ENCODE measurements at places on chromosomes 2 and 18.

DNA sequence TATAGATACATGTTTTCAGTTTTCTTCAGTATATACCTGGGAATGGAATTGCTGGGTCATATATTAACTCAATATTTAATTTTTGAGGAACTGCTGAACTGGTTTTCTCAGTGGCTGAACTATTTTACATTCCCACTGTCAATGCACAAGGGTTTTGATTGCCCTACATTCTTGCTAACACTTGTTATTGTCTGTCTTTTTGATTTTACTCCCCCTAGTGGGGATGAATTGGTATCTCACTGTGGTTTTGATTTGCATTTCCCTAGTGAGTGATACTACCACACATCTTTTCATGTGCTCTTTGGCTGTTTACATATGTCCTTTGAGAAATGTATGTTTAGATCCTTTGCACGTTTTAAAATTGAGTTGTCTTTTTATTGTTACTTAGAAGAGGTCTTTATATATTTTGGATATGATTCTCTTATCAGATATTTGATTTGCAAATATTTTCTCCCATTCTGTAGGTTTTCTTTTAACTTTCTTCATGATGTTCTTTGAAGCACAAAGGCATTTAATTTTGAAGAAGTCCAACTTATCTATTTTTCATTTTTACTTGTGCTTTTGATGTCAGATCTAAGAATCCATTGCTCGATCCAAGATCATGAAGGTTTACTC is 36.2 kb downstream of the ASB1 start:
- DNase-seq = no peak

DNA sequence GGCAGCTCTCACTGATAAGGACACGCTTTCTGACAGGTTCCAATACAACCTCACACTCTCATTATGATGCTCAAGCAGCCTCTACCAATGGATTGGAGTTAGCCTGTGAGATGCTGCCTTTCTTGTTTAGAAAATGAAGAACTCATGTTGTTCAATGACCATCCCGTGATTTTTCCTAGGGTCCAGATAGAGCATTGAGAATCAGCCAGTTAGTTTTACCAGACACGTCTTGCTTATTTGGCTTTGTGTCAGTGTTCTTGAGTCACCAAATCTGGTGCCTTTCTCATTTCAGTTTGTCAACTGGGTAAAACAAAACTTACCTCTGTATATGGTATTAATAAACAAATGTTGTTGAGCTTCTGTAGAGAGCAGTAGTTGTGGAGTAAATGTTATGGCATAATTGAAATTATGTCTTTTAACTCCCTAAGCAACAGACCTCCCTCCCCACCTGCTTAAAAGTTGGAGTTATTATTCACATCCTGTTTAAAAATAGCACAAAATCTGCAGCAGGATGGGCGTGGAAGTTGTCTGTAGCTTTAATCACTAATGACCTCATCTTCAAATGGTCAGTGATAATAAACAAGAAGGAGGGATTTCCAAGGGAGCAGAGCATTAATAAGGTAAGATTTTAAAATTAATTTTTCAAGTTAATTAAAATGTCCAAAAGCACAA is 167.3 kb downstream of the HRH4 start:
- DNase-seq = no peak

DNA sequence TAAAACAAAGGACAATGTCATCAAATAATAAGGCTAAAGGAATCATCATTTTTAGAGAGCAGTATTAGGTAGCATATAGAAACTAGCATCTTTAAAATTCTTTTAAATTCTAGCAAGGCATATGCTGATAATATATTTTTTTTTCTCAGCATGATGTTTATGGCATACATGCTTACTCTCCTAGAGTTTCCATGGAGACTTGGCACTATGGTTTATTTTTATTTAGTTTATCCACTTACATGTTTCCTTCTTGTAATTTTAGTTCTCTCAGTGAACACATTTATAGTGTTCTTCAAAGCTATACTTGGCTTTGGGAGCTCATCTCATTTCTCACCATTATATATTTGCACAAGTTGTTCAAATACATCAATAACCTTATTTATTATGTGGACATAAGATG is 413.8 kb upstream of the LINC00305 start:
- no peak for DNase-seq

DNA sequence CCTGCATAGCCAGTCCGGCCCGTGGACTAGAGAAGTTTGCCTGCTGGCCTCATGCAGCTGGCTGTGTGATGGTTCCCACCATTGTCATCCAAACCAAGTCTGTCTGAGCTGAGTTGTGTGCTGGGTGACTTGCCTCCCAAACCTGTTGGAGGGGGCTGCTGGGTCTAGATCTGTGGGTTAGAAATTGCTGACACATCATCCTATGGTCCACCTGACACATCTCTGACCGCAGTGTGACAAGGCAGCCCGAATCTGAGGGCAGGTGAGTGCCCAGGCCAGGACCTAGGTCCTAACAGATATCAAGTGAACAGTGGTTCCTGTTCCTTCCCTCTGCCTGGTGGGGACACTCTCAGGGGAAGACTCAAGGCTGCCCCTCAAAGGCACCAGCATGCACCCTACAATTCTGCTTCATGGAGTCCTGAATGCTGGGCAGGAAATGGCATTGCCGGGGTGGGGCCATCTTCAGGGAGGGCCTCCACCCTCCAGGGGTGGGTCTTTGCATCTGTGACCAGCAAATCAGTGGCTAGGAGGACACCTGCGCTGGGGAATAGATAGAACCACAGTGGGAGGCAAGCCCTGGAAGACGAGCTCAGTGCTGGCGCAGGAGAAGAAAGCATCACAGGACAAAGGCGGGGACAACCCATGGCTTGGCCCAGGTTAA is 117.9 kb upstream of the ID2 start:
- DNase-seq = no peak

DNA sequence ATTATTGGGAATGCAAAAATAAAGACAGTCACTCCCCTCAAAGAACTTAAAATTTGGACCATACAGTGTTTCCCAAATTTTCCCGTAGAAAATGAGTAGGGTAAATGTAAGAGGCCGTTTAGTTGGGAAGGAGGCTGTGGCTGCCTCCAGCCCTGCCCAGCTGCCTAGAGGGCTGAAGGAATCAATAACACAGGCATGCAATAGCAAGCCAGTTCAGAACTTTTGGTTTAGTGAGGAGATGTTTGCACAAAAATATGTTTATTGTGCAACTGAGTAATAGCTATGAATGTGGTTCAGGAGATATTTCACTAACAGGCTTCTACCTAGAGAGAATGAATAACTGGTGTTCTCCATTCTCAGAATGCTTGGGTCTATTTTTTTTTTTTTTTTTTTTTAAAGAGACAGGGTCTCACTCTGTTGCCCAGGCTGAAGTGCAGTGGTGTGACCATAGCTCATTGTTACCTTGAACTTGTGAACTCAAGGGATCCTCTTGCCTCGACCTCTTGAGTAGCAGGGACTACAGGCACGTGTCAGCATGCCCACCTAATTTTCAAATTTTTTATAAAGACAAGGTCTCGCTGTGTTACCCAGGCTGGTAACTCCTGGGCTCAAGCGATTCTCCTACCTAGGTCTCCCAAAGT is 23.6 kb downstream of the UGP2 start:
- no peak for DNase-seq

GRCh38 chr2:235583925-235584637 is 90.2 kb downstream of the AGAP1 start:
- no peak for DNase-seq

DNA sequence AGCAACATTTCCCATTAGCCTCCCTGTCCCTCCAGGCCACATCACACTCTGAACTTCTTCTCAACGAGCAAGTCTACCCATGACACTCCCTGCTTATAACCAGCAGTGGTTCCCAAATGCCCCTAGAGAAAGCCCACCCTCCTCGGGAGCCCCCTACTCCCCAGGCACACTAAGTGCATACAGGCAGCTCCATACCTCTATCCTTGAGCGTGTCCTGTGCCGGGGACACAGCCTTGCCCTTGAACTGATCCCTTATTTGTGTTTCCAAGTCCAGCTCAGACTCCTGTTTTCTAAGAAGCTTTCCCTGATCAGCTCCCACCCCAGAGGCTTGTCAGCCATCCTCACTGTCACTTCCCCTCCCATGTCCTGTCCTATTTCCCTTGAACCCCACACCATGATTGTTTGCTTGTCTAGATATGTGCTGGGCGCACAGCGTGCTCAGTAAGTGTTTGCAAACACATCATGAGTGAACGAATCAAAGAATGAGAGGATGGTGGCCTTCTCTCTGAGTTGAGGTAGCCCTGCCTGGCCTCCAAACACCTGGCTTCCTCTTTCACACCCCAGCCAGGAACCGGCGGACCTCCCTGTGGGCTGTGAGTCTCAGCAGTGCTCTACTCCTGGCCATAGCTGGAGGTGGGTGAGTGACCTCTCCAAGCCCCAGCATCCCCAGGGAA is 2.1 kb downstream of the TEX51 start:
- no peak for DNase-seq

DNA sequence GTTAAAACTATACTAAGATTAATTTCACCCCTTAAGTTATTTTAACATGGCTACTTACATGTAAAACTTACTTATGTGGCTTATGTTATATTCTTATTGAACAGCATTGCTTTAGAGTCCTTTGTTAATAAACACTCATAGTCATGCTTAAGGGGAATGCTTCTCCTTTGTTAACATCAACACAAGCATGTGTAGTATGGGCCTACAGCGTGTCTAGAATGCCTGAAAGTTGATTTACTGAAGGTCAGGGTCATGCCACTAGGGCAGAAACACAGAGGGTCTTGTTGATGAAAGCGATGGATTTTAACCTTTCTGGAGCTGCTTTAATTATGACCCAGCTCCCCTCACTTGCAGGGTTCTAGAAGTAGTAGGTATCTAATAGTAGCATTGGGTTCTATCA is 159.8 kb upstream of the DLX2 start:
- DNase-seq = no peak

- no peak for DNase-seq
These were observed 102.8 kb downstream of the ZNF385B start for GRCh38 chr2:179758636-179759035.

DNA sequence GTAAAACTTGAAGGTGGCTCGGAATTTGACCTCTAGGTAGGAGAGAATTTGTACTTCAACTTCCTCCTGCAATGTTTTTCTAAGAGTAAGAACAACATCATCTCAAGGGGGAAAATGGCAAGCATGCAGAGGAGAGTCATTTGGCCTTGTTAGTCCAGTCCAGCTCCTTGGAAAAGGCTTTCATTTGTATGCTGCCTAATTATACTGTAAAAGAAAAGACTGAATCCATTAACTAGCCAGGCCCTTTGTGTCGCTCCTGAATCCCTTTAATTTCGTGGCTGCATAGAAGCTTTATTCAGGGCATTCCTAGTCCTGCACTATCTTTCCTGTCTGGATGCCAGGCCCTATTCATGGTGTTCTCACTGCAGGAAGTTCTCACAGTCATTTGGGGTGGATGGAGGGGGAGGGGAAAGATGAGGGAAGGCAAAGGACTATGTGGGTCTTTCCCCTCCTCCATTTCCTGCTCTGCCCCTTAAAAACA is 36.0 kb downstream of the PHLPP1 start:
- no peak for DNase-seq

DNA sequence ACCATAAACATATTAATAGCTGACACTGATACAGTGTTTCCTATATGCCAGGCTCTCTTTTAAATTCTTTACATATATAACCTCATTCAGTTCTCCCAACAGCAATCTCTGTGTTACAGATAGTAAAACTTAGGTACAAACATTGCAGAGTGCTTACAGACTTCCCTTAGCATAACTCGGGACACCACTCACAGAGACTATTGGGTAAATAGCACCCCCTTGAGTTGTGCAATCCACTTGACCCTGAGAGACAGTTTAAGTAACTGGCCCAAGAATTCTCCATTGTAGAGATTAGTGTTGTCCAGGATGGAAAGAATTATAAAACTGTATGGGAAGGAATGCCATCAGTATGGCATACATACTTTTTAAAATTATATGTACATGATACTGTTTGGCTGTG is 110.1 kb downstream of the POLE4 start:
- no peak for DNase-seq

- no peak for DNase-seq
These were observed 54.1 kb upstream of the ODC1 start for GRCh38 chr2:10501980-10502802.

GRCh38 chr2:215748446-215748845 is 264.9 kb downstream of the MREG start:
- DNase-seq = no peak

- DNase-seq = no peak
These were observed 9.6 kb downstream of the CACNB4 start for GRCh38 chr2:152089238-152089637.

DNA sequence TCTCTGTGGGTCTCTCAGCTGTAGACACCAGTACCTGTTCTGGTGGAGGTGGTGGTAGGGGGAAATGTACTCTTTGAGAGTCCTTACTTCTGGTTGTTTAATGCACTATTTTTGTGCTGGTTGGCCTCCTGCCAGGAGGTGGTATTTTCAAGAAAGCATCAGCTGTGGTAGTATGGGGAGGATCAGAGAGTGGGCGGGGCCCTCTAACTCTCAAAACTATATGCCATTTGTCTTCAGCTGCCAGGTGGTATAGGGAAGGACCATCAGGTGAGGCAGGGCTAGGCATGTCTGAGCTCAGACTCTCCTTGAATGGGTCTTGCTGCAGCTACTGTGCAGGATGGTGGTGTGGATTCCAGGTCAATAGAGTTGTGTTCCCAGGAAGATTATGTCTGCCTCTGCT is 1100.8 kb downstream of the CNTNAP5 start:
- no peak for DNase-seq

DNA sequence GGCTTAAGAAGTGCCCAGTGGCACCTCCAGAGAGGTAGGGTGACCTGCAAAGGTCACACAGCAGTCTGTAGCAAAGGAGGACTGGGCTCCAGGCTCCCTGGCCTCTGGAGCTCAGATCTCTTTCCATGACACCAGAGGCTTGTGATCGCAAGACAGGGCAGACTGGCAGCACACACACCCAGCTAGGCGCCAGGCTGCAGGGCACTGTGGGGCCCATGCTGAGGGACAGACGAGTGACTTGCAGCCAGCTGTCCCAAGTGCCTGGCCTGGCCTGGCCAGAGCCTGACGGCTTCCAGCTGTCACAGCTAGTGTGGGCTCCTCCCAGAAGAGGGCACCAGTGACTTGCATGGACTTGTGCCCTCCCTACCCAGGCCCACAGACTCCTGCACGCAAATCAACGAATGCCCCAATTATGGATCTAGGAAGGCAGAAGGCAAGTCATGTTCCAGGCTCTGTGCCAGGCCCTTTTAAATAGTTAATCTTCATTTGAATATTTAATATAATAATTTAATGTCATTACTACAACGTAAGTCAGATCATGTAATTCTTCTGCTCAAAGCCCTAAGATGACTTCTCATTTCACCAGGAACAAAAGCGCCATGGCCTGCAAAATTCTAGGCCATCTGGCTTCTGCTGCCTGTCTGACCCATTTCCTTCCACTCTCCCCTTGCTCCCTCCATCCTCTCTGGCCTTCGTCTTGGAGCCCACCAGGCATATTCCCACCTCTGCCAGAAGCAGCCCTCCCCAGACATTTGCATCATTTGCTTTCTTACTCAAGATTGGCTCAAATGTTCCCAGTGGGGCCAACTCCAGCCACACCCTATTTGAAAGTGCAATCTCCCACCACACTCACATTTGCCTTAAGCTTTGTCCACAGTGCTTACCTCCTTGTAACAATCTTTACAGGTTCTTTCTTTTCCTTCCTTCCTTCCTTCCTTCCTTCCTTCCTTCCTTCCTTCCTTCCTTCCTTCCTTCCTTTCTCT is 3.7 kb upstream of the SPEG start:
- DNase-seq = no peak

Data from stimulated activated CD4-positive, alpha-beta T cell treated with anti-CD3 and anti-CD28 coated beads, Interleukin-1b, Interleukin-23, amount 100 ng/mL, for 24 hours (primary cell).